ENCODE measurements at places on chromosomes 4 and X. TPM values are rescaled to one million over a fixed set of nuclear protein-coding genes. Genes with fewer than 3 reads are reported as not detected.

DNA sequence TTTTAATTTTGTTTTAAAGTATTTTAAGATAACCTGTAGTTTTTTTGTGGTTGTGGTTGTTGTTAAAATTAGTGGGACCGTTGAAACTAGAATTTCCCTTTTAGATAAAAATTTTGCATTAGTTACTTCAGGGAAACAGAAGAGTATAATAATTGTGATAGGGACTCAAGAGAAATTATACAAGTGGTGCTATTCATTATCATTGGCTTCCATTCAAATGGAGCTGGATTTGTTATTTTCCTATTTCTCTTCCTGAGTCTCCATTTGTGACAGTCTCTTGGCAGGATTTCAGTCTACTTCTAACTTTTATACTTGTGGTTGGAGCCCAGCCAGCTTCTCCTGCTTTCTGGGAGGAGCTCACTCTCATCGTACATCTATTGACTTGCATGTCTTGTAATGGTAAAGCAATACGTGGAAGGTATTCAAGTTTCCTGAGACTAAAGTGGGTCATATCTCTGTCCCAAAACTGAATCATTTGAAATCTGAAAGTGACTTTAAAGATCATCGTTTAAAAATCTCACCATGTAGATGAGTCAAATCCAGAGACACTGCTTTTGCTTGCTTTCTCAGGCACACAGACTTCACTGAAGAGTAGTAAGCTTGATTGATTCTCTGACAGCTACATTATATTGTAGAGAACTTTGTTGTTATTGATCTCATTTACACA is 155.8 kb downstream of the RPA4 start:
- no peak overlapping the region for H3K4me3 ChIP-seq
- H3K27me3 ChIP-seq, result no peaks in the 10 kb centered on the region
- H3K4me1 ChIP-seq, result no peaks in the 10 kb centered on the region
- DNase-seq, result no peak
- no peaks in the 10 kb centered on the region for H3K36me3 ChIP-seq
- no peak overlapping the region for H3K27ac ChIP-seq

DNA sequence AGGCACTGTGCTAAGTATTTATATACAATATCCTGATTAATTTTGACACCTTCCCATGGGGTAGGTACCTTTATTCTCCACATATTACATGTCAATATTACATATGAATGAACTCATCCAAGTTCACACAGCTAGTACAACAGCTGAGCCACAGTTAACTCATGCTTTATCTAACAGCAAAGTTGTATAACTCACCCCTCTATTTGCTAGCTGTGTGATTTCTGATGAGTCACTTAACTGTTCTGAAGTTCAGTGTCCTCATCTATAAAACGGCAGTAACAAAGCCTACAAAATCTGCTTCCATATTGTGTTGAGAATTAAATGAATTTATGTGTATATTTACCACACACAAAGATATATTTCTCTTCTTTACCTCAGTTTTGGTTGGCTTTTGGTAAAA is 48.2 kb upstream of the KDR start:
- H3K27me3 ChIP-seq, result no peaks in the 10 kb centered on the region
- no peaks in the 10 kb centered on the region for H3K36me3 ChIP-seq
- H3K27ac ChIP-seq, result no peak overlapping the region
- no peak for DNase-seq
- no peaks in the 10 kb centered on the region for H3K4me1 ChIP-seq

DNA sequence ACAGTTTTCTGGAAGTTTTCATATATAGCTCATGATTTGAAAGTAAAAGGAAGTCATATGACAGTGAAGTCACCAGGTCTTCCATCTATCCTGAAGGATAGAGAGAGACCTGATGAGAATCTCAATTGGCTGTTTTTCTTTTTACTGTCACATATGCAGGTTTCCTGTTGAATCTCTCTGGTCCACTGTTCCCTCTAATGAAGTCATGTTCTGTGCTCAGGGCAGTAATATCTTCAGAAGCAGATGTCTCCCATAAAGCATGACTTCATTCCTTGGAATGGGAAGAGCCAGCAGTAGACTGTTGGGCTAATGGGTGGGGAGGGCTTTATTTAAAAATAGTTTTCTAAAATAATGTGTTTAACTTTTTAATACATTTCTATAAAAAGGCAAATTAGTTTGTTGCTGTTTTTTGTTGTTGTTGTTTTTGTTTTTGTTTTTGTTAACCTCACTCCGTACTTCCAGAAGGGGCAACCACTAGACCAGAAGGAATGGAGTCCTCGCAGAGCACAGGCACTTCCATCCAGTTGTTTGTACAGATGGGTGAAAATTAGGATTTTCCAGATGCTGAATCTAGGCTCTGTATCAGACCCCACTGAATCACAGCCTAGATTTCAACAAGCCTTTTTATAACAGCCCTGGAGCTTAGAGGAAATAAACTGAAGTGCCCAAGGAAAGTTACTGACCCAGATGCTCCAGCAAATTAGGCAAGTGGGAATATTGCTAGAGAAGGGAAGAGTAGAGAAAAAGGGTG is 54.2 kb downstream of the AWAT2 start:
- H3K27me3 ChIP-seq, result no peaks in the 10 kb centered on the region
- DNase-seq, result no peak
- no peaks in the 10 kb centered on the region for H3K36me3 ChIP-seq

RASGEF1B gene
- 15.0 TPM for total RNA-seq

NOX1 gene
- not detected for total RNA-seq

FRYL gene
- 78.9 TPM for total RNA-seq

Measured in kidney (tissue), 22 donors.